ENCODE measurements at places on chromosomes 1 and 21. TPM values are rescaled to one million over a fixed set of nuclear protein-coding genes. Genes with fewer than 3 reads are reported as not detected.

GRCh38 chr1:207040181-207040533, 7.6 kb upstream of the C1orf116 start:
- DNase-seq = no peak

The GBP6 gene
- not detected for total RNA-seq

DNA sequence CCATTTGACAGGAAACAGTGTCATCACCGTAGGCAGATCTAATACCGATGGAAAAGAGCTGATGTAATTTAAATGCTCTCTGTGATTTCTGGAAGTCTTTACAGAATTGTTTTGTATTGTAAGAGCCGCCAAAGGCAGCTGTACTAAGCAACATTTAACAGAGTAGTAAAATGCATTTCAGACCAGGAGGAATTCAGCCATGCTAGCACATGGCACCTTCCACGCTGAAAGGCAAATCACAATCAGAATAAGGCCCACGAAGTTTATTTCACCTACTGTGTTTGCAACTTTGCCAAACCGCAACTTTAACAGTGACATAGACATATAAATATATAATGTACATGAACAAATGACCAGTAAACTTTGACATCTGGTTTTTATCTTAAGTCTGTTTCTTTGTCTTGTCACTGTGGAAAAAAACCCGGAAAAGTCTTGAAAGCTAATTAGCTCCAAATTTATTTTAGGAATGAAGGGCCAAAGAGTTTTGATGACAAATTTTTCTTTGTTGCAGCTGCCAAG, 26.1 kb upstream of the DISC1 start:
- peak; percentile 44 for DNase-seq

- no peak for DNase-seq
These were observed 24.0 kb upstream of the ABL2 start for GRCh38 chr1:179253286-179253972.

DNA sequence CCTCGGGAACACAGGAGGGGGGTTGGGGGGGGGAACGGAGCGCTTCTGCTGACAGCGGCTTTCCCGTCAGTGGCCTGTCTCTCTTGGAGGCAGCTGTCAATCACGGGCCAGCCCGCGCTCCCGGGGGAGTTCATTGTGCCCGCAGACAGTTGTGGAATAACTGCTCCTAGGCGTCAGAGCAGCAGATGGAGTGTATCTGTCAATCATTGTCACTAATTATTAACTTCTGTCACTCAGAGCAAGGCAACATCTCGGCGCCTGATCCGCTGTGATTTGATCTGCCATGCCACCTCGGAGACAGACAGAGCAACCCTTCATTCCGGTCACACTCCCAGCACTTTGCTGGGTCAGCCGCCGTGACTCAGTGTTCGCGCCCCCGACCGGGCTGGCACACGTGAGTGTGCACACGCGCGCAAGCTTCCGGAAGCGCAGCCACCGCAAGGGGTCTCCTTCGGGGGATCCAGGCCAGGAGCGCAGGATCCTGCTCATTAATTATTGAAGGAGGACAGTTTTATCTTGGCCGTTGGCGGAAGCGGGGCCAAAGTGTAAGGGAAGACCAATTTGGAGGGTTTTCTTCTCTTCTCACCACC, 75.8 kb downstream of the RRAGC start:
- DNase-seq = peak; percentile 40

The KIAA0040 gene
- total RNA-seq = 0.66 TPM

GRCh38 chr1:68081775-68082283, 31.4 kb upstream of the DIRAS3 start:
- DNase-seq = no peak

DNA sequence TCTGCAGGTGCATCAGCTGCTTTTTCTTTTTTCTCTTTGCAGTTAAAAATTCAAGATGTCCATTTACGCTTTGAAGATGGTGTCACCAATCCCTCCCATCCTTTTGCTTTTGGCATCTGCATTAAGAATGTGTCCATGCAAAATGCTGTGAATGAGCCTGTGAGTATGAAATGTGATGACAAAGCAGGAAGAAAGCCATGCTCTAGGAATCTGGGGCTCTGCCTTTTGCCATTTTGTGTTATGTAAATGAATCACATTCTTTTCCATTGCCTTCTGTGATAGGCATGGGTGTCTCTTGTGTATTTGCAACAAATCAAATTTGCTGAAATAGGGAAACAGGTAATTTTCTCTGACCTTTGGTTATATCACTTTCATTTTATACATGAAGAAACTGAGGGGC, 19.4 kb downstream of the VPS13D start:
- no peak for DNase-seq

DNA sequence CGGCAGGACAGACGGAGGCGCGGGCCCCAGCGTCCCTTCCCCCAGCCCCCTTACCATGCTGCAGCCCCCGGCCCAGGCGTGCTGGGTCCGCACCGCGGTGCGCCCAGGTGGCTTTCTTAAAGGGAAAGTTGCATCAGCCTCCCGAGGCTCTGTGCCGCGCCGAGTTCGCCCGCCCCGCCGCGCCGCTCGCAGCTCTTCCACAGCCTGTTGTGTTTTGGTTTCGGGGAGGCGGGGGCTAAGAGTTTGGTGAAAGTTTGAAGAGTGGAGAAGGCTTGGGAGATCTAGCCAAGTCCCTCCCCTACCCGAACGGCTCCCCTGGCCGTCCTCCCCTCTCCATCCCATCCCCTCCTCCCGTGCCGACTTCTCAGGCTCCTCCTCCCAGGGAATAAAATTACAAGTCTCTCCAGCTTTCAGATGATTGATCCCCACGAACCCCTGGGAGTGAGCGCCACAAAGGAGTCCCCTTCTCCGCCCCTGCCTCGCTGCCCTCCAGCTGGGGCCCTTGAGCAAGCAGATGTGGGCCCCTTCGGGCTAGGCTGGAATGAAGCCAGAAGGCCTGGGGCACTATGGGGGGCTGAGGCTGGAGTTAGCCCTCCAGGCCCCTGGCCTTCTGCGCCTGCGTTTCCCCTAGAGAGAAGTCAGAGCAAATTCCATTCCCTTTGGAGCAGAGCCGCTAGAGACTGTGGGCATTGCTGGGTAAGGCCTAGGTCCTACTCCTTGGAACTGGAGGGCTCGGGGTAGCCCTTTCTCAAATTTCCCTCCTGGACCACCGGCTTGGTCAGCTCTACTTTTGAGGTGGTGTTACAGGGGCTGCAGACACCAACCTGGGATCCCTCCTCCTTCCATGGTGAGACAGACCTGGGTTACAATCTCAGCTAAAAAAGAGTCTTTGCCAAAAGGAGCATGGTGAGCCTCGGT, at the start of gene SLC6A9:
SLC6A9 (minus strand) TSS at position 211 of the 918 bp plus-strand sequence. CDS start 7,185 bp downstream, outside the sequence.
- DNase-seq = peak; percentile 76

The BNIPL gene
- 0.20 TPM for total RNA-seq

- DNase-seq = no peak
These were observed at the start of gene GJA4 for GRCh38 chr1:34792868-34793727. GJA4 (plus strand) TSS chr1:34792999; CDS start chr1:34794214, 1,215 bp downstream.

- peak; percentile 44 for DNase-seq
These were observed 71.8 kb downstream of the CD58 start for GRCh38 chr1:116498789-116499628.

- DNase-seq = no peak
These were observed 20.7 kb upstream of the MX1 start for GRCh38 chr21:41405321-41405720.

The MIGA1 gene
- 3.5 TPM for total RNA-seq

DNA sequence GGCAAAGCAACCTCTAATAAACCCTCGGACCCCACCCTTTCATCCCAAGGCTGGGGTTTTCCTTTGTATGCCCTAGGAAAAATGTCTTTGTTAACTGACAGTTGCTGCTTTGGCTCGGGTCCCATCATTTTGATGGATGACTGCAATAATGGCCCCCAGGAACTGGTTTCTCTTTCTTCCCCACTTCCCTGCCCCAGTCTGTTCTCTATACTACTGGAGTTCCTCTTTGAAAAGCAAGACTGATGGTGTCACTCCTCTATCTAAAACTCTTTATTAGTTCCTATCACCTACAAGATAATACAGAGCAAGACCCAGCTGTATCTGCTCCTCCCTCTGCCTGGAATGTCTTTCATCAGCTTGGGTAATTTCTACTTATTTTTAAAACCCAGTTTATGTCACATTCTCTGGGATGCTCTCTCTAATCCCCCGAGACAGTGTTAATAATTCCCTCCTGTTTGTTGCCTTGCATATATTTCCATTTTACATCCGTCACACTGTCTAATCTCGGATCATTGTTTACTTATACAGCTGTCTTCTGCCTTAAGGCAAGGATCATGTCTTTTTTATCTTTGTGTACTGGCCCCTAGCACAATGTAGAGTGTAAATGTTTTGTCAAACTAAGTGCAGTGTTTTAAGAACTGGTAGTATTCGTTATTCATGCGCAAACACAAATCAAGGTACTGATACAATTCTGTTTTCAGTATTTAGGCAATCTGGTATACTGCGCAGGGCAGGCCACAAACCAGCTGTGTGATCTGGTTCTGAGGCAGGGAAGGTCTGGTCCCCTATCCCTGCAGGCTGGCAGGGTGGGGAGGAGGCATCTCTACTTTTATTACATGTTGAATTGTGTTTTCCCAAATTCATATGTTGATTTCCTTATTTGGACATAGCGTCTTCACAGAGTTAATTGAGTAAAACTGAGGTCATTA, 16.1 kb downstream of the SLAMF1 start:
- DNase-seq = no peak

The NGF gene
- 1.3 TPM for total RNA-seq

DNA sequence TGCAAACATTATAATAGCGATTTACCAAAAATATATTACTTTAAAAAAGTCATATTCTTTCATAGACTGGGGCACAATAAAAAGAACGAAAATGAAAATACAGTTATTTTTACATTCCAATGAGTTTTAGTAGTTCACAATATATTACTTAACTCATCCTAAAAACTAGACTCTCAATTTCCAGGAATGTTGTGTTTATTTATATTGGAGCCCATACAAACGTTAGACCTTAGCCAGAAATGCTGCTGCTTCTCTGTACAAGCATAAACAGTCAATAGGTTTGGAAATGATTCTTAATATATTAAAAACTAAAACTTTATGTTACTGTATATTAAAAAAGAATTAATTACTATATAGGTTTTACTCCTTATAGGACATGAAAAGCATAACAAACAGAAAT, 302.3 kb downstream of the BRINP3 start:
- no peak for DNase-seq

DNA sequence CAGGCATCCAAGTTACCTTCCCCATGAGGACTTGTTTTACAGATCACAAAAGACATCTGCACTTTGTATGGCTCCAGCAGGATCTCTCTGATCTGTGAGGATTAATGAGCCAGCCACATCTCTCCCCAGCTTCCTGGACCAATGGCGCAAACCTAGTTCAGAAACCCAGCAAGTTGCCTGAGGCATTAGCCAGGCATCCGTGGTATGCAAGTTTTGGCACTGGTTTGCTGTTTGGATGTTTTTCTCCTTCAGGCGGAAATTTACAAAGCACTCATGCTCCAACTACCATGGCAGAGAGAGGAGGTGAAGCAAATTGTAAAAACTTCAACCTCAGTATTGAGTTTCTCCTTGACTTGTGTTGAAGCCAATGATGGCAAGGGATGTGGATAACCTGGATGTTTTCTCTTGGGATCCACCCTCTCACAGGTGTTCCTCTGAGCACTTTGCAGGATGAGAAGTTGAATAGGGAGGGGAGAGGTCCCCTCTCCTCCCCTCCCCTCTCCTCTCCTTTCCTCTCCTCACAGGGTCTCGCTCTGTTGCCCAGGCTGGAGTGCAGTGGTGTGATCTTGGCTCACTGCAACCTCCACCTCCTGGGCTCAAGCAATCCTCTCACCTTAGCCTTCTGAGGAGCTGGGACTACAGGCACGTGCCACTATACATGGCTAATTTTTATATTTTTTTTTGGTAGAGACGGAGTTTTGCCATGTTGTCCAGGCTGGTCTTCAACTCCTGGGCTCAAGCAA, 25.6 kb upstream of the ENO1 start:
- DNase-seq = peak; percentile 94

- no peak for DNase-seq
These were observed 376 bp downstream of the GBP1 start for GRCh38 chr1:89064632-89065031.

DNA sequence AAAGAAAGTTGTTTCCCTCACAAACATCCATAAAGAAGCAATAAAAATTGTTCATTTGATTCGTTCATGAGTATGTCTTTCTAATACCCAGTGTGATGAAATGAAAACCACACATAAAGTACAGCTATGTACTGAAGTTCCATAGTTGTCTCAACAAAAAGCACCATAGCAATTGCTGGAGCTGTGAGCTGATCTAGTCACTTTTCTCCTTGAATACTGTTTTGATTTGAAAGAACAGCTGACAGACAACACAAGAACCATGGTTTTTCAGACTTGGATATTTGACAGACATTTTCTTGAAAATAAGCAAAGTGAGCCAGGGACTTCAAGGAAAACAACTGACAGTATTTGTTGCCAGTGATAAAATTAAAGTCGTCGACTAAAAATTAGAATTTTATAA, 237.1 kb upstream of the PLD5 start:
- no peak for DNase-seq

GRCh38 chr1:236800002-236800620, 5.0 kb downstream of the MTR start:
- no peak for DNase-seq

The AVPR1B gene
- total RNA-seq = not detected

GRCh38 chr1:200154069-200154767, 126.7 kb downstream of the NR5A2 start:
- DNase-seq = no peak

GRCh38 chr1:22043198-22043769, 9.2 kb upstream of the CDC42 start:
- no peak for DNase-seq

DNA sequence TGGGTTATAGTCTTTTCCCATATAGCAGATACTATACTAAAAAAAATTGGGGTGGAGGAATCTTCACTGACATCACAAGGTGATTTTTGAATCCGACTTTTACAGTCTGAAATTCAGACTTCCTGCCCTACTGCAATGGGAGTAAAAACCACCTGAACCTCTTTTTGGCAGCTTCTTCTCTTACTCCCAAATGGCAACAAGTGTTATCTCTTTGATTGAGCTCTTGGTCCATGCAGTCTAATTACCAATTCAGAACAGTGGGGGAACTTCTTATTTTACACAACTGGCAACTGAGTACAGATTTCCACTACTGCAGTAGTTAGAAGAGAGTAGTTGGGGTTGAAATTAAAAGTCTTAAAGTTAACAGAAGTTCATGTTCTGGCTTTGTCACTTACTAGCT, 62.3 kb downstream of the MACF1 start:
- DNase-seq = no peak

DNA sequence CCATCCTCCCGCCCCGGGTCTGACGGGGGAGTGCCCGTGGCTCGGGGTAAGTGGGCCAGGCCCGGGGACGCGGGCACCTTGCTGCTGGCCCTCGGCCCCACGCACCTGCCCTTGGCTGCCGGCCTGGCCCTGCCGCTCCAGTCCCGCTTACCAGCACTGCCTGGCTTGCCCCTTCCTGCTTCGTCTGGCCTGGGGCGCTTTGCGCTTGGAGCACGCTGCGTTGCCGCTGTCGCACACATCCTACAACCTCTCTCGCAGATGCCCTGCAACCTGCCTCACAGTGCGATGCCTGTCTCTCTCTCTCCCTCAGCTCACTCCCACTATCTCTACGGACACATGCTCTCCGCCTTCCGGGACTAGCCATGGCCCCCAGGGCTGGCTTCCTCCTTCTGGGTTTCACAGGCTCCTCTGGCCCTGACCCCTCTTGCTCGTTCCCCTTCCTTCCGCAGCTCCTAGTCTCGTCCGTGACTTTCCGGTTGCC, 9.7 kb downstream of the MYOG start:
- DNase-seq = no peak

- no peak for DNase-seq
These were observed 594 bp upstream of the EXO5 start for GRCh38 chr1:40507973-40508372.

GRCh38 chr1:20242890-20243479, 47.7 kb upstream of the VWA5B1 start:
- no peak for DNase-seq

The TCHHL1 gene
- total RNA-seq = not detected

GRCh38 chr1:108785880-108786279, 39.4 kb downstream of the STXBP3 start:
- no peak for DNase-seq
